ENCODE measurements at places on chromosomes 3 and 15. TPM values are rescaled to one million over a fixed set of nuclear protein-coding genes. Genes with fewer than 3 reads are reported as not detected.

DNA sequence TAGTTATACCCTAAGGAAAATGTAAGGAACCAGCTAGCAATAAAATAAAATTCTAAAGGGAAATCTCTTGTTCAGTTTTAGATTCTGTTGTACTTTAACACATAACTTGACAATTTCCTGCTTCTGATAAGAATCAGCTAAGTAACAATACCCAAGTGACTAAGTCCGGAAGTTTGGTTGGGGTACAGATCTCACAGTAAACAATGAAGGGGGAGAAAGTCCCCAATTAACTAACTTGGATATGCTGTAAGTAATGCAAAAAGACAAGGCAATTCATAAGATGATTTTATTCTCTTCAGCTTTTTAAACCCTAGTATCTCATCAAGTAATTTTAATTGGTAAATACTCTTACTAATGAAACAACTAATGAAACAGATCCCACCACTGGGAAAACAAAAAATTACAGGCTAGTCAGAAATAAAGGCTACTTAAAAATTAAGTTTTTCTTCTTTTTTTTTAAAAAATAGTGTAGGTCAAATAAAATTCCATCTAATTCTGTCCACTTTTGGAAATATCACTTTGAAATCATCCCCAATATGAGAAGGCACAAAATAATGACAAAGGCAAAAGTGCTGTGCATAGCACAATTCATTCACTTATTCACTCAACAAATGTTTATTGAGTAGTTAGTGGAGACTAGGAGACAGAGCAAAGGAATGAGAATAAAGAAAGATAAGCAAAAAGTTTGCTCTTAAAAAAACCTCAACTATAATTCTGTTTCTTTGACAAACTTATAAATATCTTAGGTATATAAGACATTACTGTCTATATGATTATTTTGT is 37.8 kb upstream of the IL20RB start:
- peak overlapping the region; percentile 62 for H3K27ac ChIP-seq
- peaks cover 15% of the 10 kb centered on the region for H3K36me3 ChIP-seq
- H3K4me1 ChIP-seq, result peaks cover 47% of the 10 kb centered on the region
- peak; percentile 35 for DNase-seq
- H3K4me3 ChIP-seq, result peak overlapping the region; percentile 47
- H3K27me3 ChIP-seq, result no peaks in the 10 kb centered on the region

- H3K27ac ChIP-seq, result no peak overlapping the region
- no peaks in the 10 kb centered on the region for H3K4me1 ChIP-seq
Observed at GRCh38 chr3:127723011-127723567, 50.3 kb downstream of the ABTB1 start.

CFAP20DC gene
- 1.6 TPM for total RNA-seq

GRCh38 chr3:120094776-120095225 is 554 bp upstream of the GSK3B start:
- H3K4me1 ChIP-seq, result peaks cover 30% of the 10 kb centered on the region
- H3K36me3 ChIP-seq, result peaks cover 18% of the 10 kb centered on the region
- H3K27ac ChIP-seq, result no peak overlapping the region
- DNase-seq, result peak; percentile 99
- no peaks in the 10 kb centered on the region for H3K27me3 ChIP-seq
- H3K4me3 ChIP-seq, result no peak overlapping the region

SUSD5 gene
- total RNA-seq, result not detected

PRICKLE2 gene
- not detected for total RNA-seq

GRCh38 chr15:85104584-85104983 is 122.9 kb downstream of the PDE8A start:
- no peak overlapping the region for H3K4me3 ChIP-seq
- H3K27ac ChIP-seq, result no peak overlapping the region
- no peaks in the 10 kb centered on the region for H3K27me3 ChIP-seq
- no peaks in the 10 kb centered on the region for H3K4me1 ChIP-seq

GRCh38 chr15:59353994-59354416 is 18.7 kb downstream of the MYO1E start:
- H3K27me3 ChIP-seq, result peaks cover 2% of the 10 kb centered on the region
- peak overlapping the region; percentile 54 for H3K4me3 ChIP-seq
- peaks cover 88% of the 10 kb centered on the region for H3K4me1 ChIP-seq
- H3K36me3 ChIP-seq, result peaks cover 42% of the 10 kb centered on the region
- H3K27ac ChIP-seq, result peak overlapping the region; percentile 89
- DNase-seq, result peak; percentile 54

DNA sequence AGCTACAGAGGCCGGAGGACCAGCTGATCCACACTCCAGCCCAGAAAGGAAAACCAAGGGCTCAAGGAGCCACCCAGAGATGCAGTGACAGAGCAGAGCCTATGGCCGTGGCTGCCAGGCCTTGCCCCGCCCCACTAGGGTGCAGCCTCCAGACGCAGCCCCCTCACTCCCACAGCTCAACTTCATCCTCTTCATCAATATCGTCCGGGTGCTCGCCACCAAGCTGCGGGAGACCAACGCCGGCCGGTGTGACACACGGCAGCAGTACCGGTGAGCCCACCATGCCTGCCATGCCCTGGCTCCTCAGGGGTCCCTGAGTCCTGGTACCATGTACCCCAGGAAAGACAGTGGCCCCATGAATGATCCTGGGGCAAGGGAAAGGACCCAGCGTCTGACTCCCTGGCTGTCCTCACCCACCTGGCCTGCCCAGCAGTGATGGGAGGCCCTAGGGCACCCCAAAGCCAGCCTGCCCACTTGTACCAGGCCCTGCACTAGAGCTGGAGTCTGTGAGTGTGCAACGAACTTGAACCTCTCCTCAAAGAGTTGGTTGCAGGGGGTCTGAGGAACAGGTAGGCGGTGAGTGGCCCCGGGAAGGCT is 24.2 kb downstream of the PTH1R start:
- DNase-seq, result no peak
- H3K4me3 ChIP-seq, result no peak overlapping the region
- H3K36me3 ChIP-seq, result no peaks in the 10 kb centered on the region
- no peak overlapping the region for H3K27ac ChIP-seq
- no peaks in the 10 kb centered on the region for H3K4me1 ChIP-seq

RASGRF1 gene
- total RNA-seq, result not detected

DNA sequence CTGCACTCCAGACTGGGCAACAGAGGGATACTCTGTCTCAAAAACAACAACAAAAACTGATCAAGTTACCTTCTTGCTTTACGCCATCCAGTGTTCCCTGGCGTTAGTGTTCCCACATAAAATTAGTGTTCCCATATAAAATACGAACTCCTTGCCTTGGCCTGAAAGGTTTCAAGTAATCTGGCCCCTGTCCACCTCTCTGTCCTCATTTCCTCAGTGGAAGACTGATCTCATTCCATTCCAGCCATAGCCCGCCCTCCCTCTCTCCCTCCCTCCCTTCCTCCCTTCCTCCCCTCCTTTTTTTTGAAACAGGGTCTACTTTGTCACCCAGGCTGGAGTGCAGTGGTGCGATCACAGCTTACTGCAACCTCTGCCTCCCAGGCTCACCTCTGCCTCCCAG is 2.8 kb upstream of the CAND2 start:
- peaks cover 6% of the 10 kb centered on the region for H3K4me1 ChIP-seq
- H3K4me3 ChIP-seq, result no peak overlapping the region
- H3K27me3 ChIP-seq, result peaks cover 22% of the 10 kb centered on the region

DNA sequence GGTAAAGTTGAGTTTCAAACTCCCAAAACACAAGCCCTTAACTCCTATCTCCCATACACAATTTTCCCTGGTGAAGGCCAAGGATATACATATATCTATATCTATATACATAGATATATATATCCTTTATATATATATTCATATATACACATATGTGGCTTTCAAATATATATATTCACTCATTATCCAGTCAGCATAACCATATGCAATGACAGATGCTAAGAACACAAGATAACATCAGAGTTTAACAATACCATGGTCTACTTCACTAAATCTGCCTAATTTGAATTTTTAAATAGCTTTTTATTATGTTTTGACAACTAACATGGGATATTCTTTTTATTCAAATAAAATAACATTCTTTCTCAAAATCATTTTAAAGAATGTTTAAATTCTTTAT is 24.7 kb downstream of the ZBBX start:
- no peak overlapping the region for H3K27ac ChIP-seq
- H3K4me1 ChIP-seq, result no peaks in the 10 kb centered on the region
- H3K4me3 ChIP-seq, result no peak overlapping the region
- H3K36me3 ChIP-seq, result no peaks in the 10 kb centered on the region
- no peaks in the 10 kb centered on the region for H3K27me3 ChIP-seq
- DNase-seq, result no peak

HTR3E gene
- not detected for total RNA-seq

DNA sequence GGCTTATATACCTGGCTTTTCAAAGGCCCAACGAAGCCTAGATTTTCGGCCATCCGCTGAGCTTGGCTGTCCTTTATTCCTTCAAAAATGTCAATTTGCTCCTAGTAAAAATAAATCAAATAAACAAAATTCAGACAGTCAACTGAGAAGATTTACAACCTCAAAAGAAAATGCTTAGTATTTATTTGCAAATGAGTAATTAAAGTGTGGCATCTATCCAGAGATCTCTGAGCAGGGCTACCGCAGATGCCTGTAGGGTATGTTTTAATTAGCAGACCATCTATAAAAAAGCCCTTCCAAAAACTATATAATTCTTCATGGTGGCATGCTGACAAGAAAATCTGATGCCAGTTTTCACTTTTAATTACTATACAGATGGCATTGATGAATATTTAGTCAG is 136.2 kb downstream of the SUCLG2 start:
- H3K36me3 ChIP-seq, result peaks cover 53% of the 10 kb centered on the region
- no peak overlapping the region for H3K27ac ChIP-seq
- no peak overlapping the region for H3K4me3 ChIP-seq
- H3K4me1 ChIP-seq, result no peaks in the 10 kb centered on the region
- DNase-seq, result no peak

GRCh38 chr15:29601811-29602210 is 220.5 kb downstream of the TJP1 start:
- no peak overlapping the region for H3K4me3 ChIP-seq
- no peaks in the 10 kb centered on the region for H3K36me3 ChIP-seq
- H3K27ac ChIP-seq, result no peak overlapping the region
- no peaks in the 10 kb centered on the region for H3K27me3 ChIP-seq
- H3K4me1 ChIP-seq, result no peaks in the 10 kb centered on the region

DNA sequence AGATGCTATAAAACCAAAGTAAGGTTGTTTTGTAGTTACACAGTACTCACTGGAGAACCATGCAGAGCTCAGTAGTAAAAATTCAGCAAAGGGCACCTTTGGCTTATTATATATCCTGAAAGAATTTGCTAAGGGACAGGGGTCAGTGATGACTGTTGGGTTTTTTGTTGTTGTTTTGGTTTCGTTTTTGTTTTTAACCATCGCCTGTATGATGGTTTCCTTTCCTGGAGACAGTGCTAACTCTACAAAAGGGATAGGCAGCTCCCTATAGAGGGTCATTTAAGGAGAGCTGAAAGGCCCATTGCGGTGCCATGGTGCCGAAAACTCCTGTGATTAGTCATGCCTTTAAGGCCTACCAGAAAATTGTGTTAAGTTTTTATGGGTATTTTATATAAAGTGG is 118.2 kb upstream of the GOLIM4 start:
- no peak for DNase-seq
- H3K4me3 ChIP-seq, result peak overlapping the region; percentile 43
- peak overlapping the region; percentile 50 for H3K27ac ChIP-seq
- peaks cover 3% of the 10 kb centered on the region for H3K27me3 ChIP-seq

GABRB3 gene
- total RNA-seq, result 0.13 TPM

FBXW12 gene
- not detected for total RNA-seq

GRCh38 chr3:109927161-109927560 is 589.8 kb upstream of the DPPA4 start:
- H3K27ac ChIP-seq, result no peak overlapping the region
- H3K36me3 ChIP-seq, result no peaks in the 10 kb centered on the region
- no peaks in the 10 kb centered on the region for H3K4me1 ChIP-seq
- H3K4me3 ChIP-seq, result no peak overlapping the region

DNA sequence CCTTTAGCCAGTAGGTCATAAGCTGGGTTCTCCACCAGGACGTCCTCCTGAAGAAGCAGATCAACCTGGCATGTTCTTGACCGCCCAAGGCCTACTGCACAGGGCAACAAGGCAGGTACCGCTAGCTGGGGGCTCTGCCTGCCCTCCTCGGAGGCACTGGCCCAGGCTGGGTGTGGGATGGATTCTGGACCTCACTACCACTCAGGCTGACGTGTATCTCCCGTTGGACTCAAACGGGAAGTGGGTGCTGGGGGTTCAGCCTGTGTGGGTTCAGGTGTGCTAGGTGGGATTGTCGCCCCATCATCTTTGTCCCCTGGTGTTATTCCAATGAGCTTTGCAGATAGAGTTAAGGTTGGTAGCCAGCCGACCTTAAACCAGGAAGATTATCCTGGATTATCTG is 95.0 kb upstream of the SNRPA1 start:
- no peak overlapping the region for H3K4me3 ChIP-seq
- H3K36me3 ChIP-seq, result no peaks in the 10 kb centered on the region
- DNase-seq, result no peak
- peaks cover 5% of the 10 kb centered on the region for H3K27me3 ChIP-seq
- H3K4me1 ChIP-seq, result peaks cover 13% of the 10 kb centered on the region

- no peaks in the 10 kb centered on the region for H3K4me1 ChIP-seq
- no peaks in the 10 kb centered on the region for H3K27me3 ChIP-seq
- DNase-seq, result no peak
- no peak overlapping the region for H3K4me3 ChIP-seq
Observed at GRCh38 chr3:11903047-11903446, 56.4 kb upstream of the TAMM41 start.

DNA sequence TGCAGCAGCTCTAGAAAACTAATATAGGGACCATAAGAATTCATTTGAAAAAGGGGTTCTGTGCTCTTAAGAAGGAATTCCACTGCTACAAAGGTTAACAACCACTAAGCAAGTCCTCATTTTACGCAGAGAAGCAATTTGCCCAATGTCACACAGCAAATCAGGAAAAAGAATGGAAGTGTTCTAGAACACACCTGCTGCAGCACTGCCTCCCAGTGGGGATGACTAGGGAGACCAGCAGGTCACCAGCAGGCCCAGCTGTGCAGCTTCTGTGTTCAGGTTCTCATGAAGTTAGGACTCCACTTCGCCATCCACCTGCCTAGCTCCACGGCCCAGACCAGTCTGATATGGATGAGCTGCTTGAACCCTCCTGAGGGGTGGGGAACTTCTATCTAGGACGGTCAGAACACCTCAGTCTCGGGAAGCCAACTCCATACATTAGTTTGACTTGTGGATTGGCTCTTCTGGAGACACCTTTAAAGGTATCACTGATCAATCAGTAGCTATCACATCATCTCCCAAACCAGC is 18.6 kb downstream of the POMGNT2 start:
- H3K4me1 ChIP-seq, result peaks cover 4% of the 10 kb centered on the region
- no peaks in the 10 kb centered on the region for H3K27me3 ChIP-seq

GRCh38 chr3:100256731-100257151 is 4.1 kb upstream of the TBC1D23 start:
- peaks cover 40% of the 10 kb centered on the region for H3K4me1 ChIP-seq
- no peak for DNase-seq
- peaks cover 3% of the 10 kb centered on the region for H3K36me3 ChIP-seq
- H3K27ac ChIP-seq, result no peak overlapping the region

LMAN1L gene
- total RNA-seq, result 1.0 TPM

DNA sequence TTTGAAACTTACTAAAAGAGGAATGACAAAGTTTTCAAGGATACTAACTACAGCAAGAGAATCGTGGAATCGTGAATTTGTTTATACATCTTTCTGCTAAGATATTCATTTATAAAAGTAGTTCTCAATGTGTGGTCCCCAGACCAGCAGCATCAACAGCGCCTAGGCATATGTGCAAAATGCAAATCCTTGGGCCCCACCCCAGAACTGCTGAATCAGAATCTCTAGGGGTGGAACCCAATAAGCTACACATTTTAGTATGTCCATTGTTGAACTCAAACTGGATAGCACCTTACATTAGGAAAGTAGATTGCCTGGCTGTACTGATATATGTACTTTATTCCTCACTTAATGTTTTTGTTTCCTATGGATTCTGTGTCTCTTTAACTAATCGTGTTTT is 346.0 kb downstream of the MFSD1 start:
- H3K4me1 ChIP-seq, result no peaks in the 10 kb centered on the region
- H3K36me3 ChIP-seq, result no peaks in the 10 kb centered on the region
- H3K4me3 ChIP-seq, result no peak overlapping the region
- no peaks in the 10 kb centered on the region for H3K27me3 ChIP-seq

- no peaks in the 10 kb centered on the region for H3K36me3 ChIP-seq
- peaks cover 5% of the 10 kb centered on the region for H3K27me3 ChIP-seq
- DNase-seq, result no peak
Observed at GRCh38 chr3:156997351-156997750, 162.6 kb downstream of the CCNL1 start.

RHOV gene
- not detected for total RNA-seq
